ENCODE measurements at places on chromosomes 2 and 18.

- DNase-seq: no peak
Observed at GRCh38 chr18:31223371-31223770, 60.7 kb upstream of the DSC1 start.

DNA sequence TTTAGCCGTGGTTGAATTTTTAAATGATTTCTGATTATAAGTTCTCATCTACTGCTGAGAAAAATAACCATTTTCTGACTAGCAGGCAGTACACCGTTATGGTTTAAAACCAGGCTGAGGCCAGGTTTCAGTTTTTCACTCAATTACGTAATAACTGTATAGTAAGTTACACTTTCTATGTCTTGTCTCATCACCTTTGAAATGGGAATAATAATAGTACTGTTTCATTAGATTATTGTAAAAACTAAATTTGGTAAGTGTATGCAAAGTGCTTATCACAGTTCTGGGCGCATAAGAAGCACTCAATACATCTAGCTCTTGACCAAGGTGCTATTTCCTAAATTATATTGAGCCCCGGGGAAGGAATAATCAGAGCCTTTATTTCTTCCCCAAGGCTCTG lies 76.8 kb downstream of the LIMS1 start:
- no peak for DNase-seq

- DNase-seq: no peak
Observed at GRCh38 chr18:49344096-49344495, 116.3 kb downstream of the DYM start.

- DNase-seq: no peak
Observed at GRCh38 chr2:163253621-163254285, 415.2 kb upstream of the KCNH7 start.

GRCh38 chr18:80197528-80197927 lies 49.8 kb downstream of the PARD6G start:
- no peak for DNase-seq

GRCh38 chr2:178296394-178297090 lies 102.2 kb downstream of the OSBPL6 start:
- no peak for DNase-seq

All from mesothelial cell of epicardium (in vitro differentiated cells).